ENCODE measurements at places on chromosomes 7 and 10. TPM values are rescaled to one million over a fixed set of nuclear protein-coding genes. Genes with fewer than 3 reads are reported as not detected.
A peak's percentile ranks its signal among the peaks of the same experiment; 100 is the strongest.

Gene SPDYE6
- not detected for total RNA-seq

DNA sequence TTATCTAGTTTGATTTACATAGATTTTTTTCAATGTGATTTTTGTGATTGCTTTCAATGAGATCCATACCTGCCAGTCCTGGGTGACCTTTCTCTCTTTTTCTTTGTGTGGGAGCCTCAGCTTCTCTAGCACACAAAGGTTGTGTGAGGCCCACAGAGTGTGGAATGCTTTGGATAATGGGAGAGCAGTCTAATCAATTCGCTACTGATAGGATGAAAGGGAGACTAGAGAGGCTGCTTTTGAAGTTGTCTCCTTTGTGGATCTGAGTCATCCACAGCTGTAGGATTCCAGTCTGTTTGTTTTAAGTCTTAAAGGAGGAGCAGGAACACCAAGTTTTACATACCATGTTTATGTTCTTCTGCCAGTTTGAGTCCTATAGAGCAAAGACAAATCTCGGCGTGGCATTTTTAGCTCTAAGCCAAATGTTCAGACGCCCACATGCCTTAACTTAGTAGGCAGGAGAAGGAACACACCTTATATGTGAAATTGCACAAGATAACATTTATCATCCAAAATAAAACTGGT is 330.0 kb downstream of the ARL4A start:
- peak; percentile 26 for DNase-seq

- DNase-seq = no peak
These were observed 3.4 kb downstream of the SCIN start for GRCh38 chr7:12573885-12574284.

DNA sequence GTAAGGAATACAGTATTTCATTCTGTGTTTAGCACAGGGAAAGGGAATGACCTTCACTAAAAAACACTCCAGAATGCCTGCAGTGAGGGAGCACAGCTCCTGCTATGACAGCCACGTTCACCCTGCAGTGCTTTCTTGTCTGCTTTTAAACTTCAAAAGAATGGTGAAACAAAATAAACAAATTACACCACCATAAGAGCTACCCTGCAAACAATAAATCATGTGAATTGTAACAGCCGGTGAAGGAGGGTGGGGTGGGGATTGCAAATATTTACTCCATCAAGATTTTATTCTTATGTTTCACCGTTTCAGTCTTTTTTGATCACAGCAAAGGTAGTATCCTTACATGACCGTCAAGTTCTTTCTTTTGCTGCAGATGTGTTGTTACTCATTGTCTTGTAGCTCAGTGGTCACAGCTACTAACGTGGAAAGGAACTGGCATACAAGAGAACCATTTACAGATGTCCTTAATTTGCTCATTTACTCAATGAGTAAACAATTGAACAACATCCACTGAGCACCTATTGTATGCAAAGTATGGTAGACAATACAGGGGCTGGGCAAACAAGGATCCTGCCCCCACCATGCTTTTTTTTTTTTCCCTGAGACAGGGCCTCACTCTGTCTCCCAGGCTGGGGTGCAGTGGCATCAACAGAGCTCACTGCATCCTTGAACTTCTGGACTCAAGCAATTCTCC is 4.1 kb upstream of the CHN2 start:
- no peak for DNase-seq

Gene CPN1
- total RNA-seq = not detected

DNA sequence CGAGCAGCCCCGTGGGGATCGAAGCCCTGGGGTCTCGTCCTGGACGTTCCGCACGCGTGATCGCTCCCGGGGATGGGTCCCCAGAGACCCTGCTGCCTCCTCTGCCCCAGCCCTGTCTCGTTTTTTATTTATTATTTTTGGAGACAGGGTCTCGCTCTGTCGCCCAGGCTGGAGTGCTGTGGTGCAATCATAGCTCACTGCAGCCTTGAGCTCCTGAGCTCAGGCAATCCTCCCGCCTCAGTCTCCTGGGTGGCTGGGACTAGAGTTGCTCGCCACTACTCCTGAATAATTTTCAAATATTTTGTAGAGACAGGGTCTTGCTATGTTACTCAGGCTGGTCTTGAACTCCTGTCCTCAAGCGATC is 319 bp upstream of the STX1A start:
- DNase-seq = no peak

GRCh38 chr10:88226071-88226659 is 357.0 kb downstream of the RNLS start:
- no peak for DNase-seq

GRCh38 chr10:12661671-12662070 is 312.3 kb downstream of the CAMK1D start:
- DNase-seq = no peak

Gene ZNRF2
- 19.4 TPM for total RNA-seq

GRCh38 chr10:1153251-1153763 is 97.1 kb downstream of the WDR37 start:
- DNase-seq = no peak

DNA sequence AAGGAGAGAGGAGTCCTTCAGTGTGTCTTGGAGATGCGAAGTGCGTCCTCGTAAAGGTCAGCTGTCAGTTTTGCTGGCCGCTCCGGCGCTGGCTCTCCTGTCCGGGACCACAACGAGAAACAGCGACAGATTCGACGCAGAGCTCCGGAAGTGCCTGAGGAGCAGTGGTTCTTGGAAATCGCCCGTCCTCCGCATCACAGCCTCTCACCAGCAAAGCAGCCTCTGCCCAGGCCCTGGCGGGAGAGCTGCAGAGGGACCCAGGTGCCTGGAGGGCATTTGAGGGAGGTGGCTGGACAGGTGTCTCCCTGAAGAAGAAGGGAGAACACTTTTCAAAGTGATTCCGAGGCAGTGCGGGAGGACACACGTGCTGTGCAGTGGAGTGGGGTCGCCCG is 11.6 kb upstream of the AP5Z1 start:
- DNase-seq = no peak

- no peak for DNase-seq
These were observed 130.4 kb upstream of the RAB18 start for GRCh38 chr10:27373566-27374160.

DNA sequence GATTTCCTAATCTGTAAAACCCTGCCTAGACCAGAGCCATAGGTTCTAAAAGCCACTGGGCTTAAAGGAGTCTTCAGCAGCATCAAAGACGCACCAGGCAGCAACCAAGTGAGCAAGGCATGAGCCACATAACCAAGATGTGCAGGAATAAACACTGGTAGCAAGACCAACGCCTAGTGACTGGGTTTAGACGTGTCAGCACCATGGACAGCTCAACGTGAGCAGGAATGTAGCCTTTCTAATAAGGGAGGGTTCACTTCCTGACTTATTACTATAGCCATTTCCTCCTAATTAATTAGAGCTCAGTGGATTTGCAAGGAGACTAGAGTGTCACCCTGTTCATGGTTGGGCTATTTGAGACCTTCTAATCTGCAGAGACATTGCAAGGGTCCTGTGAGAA is 223.7 kb downstream of the LHFPL3 start:
- peak; percentile 30 for DNase-seq

Gene SPDYE18
- not detected for total RNA-seq

DNA sequence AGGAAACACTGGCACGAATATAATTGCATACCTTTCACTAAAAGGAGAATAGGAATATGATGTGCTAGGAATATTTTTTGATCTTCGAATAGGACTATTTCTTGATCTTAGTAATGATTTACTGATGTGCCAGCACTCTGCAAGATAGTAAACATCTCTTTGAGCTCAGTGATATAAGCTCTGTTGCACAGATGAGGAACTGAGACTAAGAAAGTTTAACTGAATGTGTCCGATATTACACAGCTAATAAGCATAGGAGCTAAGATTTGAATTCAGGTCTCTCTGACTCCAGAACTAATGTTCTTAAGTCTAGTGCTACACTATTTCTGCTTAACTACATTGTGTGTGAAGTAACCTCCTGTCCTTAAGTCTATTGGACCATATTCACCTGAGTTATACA is 98.4 kb upstream of the PTPRZ1 start:
- no peak for DNase-seq

DNA sequence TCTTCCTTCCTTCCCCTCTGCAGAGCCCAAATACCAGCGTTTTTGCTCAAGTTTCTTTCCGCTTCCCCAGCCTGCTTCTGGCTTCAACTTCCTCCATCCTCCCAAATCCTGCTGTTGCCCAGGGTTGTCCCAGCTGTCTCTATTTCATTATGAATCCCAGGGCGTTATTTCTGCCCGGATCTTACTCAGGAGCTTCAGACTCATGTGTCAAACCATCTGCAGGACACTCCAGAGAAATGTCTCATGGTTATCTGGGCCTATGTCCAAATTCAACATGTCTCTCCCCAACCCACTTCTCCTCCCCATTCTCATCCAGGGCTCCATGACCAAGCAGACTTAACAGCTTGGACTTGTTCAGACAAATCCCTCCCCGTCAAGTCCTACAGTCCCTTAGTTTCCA is 15.6 kb downstream of the ARHGAP22 start:
- DNase-seq = peak; percentile 92

DNA sequence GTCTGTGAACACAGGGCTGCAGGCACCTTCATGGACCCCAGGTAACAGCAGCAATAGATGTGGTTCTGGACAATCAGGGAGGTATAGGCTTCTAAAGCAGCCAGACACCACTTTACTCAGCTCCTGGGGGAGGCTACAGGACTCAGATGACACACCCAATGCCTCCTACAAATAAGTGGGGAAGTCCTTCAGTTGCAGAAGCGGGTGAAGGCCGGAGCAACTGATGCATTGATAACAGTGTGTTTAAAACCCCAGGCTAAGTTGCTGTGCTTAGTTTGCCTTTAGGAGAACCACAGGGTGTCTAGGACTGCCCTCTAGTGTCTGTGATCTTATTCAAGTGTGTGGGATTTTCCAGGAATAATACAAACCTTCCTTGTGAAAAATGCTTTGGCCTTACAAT is 5.9 kb upstream of the ITGA8 start:
- DNase-seq = peak; percentile 60

Gene OR13A1
- not detected for total RNA-seq

DNA sequence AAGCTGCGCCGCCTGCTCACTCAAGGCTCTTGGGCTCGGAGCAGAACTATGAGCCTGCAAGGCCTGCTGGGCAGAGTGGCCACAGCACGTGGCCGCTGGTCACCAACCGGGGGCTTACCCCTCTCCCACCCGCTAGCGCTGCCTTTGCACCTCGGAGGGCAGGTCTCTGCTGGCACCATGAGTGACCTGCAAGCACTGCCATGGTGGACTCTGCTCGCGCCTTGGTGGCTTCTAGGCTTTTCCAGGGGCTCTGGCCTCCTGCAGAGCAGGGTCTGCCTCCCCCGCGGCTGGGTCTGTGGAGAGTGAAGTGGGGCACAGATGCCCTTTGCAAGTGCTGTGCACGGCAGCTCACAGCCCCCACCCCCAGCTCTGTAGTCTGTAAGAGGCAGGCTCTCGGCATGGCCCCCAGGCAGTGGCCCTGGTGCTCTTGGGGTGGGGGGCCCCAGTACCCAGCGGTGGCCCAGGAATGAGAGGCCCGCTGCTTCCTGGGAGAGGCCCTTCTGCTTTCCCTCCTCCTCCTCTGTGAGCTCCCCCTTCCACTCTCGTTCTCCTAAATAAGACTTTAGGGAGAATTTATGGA is 119.6 kb downstream of the INPP5A start:
- DNase-seq = no peak

DNA sequence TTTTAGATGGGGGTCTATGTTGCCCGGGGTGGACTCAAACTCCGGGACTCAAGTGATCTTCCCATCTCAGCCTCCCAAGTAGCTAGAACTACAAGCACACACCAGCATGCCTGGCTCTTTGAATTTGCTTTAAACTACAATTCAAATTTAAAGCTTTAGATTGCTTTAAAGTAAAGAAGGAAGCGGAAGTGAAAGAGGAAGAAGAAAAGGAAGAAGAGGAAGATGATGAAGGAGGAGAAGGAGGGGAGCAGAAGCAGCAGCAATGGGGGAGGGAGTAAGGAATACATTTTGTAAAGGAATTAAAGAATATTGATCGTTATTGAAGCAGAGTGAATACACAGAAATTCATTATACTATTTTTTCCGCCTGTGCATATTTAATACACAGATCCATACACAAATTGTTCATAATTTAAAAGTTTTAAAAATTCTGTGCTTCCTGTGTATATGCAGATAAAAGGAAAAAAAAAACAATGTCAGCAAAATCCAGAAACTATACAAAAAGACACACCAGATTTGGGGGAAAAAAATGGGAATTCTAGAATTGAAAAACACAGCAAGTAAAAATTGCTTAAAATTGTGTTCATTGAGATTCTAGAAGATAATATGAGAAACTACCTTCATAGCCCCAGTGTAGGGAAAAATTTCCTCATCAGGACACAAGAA is 60.8 kb upstream of the KCNMA1 start:
- no peak for DNase-seq

DNA sequence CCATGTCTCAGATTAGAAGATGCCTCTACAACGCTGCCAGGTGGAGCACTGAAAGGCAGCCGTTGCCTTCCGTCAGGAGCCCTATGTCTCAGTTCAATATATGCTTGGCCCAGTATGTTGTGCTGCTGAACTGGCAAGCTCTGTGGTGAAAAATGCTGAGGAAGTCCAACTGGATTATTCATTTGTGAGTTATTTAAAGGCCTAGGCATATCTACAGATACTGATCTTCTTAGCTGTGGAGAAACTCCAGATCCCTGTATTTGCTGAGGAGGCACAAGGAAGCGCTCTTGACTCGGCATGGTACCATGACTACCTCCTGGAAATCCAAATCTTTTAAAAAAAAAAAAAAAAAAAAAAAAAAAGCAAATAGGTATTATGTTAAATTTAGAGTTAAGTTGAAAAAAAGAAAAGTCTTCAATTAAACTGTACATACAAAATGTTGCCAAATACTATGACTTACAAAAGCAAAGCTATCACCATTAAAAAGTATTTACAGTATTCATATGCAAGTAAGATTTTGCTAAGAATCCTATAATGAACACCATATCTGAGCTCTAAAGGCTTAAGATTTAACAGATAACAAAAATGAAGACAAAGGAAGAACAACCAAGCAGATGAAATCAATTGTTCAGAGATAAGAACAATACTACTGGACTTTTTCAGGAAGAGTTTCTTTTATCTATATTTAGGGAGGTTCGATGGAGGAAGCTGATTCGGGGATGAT is 152.4 kb downstream of the GALNT11 start:
- DNase-seq = no peak

Gene FAM131B
- 1.5 TPM for total RNA-seq

- no peak for DNase-seq
These were observed 269.8 kb downstream of the ADARB2 start for GRCh38 chr10:1467334-1468076.

- DNase-seq = peak; percentile 11
These were observed 49.4 kb downstream of the FRMPD2 start for GRCh38 chr10:48224979-48225560.

- peak; percentile 54 for DNase-seq
These were observed 48.7 kb upstream of the SHH start for GRCh38 chr7:155860840-155861479.

Gene ANKRD30A
- not detected for total RNA-seq

GRCh38 chr10:25695586-25695985 is 238.4 kb upstream of the MYO3A start:
- DNase-seq = no peak

- no peak for DNase-seq
These were observed 11.0 kb downstream of the CYREN start for GRCh38 chr7:135159359-135160085.

DNA sequence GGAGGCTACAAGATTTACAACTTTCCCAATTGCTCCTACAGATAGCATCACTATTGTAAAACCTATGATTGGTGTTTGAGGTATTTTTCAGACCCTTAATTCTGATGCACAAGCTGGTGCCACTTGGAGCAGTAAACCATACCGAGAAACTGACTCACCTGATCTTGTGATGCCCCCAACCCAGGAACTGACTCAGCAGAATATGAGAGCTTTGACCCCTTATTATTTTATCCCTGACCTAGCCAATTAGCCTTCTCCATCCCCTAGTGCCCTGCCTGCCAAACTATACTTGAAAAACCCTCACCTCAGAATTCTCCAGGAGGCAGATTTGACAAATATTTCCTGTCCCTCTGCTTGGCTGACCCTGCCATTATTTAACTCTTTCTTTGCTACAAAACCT is 585.9 kb upstream of the GHITM start:
- no peak for DNase-seq

Data from myocyte (in vitro differentiated cells).